Esophagus muscularis mucosa (tissue), 4 donors: ENCODE measurements at places on chromosomes 2 and 18. TPM values are rescaled to one million over a fixed set of nuclear protein-coding genes. Genes with fewer than 3 reads are reported as not detected.

GRCh38 chr18:31190919-31191318 is 28.3 kb upstream of the DSC1 start:
- DNase-seq: no peak

DNA sequence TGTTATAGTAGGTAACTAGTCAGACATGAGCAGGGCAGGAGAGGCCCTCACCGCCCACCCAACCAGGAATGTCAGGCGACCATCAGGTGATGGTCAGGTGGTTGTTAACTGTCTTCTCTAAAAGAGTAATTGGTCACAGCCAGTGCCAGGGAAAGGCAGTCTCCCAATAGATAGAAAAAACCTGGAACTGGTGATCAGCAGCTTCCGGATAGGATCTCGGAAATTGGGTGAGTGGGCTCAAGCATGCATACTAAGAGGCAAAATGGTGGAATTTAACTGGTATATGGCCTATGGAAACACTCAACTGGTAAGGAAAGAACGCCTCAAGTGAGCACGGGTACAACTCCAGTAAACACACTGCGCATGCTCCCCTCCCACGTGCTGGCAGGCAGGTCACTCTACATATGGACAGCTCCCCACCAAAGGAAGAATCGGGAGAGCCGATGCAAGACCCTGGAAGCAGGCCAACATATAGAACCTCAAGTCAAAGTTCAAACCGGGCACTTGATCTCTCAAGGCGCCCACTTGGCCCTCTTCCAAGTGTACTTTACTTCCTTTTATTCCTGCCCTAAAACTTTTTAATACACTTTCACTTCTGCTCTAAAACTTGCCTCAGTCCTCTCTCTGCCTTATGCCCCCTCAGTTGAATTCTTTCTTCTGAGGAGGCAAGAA is 43.5 kb upstream of the TMEM131 start:
- peak; percentile 66 for DNase-seq

DNA sequence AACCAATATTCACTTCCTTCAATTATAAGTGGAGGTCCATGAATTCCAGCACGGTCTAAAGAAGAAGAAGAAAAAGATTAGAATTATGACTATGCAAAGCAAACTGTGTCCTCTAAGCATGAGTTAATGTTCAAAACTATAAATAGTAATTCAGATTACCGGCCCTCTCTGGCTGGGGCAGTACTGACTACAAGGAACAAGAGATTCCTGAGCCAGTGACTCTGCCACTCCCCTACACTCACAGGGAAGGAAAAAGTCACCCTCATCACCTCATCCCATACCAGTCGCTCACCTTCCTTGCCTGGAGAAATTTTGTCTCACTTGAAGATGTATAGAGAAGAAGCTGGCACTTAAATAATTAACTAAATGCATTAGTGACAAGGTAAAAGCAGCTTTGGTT is 56.5 kb upstream of the CD302 start:
- DNase-seq: no peak

DNA sequence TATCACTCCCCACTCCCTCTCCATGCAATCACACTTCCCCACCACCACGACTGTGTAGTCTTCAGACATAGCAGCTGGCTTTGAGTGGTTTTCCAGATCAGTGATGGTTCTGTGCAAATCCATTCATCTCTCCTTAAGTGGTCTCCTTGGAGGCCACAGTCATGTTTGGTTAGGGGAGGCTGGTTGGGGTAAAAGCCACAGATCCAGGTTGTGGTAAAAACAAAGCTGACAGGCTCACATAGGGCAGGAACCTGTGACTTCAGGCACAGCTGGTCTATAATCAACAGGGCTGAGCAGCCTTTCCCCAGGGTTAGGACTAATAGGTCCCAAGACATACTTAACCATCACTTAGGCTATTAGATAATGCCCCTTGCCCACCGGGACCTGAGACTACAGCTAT is 46.2 kb upstream of the FZD7 start:
- no peak for DNase-seq

GRCh38 chr2:29334706-29335105 is 219.5 kb downstream of the CLIP4 start:
- DNase-seq: no peak

- no peak for DNase-seq
Observed at GRCh38 chr2:191705084-191705483, 27.1 kb downstream of the NABP1 start.

DNA sequence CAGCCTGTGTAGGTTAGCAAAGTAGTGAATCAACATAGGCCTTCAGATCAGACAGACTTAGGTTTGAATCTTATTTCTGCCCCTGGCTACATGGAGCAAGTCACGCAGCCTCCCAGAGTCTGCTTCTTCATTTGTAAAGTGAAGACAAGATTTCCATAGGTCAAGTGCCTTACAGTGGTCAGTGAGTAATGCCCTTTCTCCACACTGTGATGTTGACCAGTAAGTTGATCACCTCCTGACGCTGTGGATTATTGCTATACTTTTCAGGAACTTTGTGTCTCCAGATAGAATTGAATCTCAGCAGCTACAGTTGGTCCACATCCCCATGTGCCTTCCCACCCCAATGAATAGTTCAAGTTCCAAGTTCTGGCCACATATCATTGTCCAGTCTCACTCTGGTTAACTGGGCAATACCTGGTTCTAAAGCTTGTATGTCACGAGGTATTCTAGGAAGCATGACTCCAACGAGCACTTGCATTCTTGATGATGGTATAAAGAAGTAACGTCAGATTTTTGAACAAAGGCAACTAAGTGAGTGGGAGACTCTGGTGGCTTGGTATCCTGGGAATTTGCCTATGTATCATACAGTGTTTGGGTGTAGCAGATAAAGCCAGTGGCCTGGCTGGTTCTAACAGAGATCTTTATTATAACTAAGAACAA is 2.1 kb upstream of the CLIP4 start:
- DNase-seq: no peak

DNA sequence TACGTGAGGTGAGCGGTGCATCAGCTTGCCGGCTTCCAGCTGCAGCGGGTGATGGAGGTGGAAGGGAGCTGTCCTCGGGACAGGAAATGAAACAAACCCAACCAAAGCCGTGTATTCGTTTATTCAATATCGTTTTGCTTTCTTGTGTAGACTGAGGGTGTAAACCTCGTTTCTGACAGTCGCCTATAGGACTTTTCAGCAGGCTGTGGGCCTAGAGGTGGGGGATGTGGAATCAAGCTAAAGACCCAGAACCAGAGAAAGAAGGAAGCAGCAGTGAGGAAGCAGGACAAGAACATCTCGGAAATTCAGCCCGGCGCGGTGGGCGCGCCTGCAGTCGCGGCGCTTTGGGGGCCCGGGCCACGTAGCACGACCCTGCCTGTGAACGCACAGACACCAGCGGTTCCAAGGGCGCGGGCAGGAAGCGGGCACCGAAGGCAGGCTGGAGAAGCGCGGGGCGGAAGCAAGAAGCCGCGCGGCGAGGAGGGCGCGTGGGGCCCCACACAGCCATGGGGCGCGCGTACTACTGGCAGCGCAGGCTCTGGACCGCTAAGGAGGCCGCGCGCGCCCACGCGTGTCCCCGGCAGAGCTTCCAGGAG is 755 bp upstream of the ATP9B start:
- no peak for DNase-seq

DNA sequence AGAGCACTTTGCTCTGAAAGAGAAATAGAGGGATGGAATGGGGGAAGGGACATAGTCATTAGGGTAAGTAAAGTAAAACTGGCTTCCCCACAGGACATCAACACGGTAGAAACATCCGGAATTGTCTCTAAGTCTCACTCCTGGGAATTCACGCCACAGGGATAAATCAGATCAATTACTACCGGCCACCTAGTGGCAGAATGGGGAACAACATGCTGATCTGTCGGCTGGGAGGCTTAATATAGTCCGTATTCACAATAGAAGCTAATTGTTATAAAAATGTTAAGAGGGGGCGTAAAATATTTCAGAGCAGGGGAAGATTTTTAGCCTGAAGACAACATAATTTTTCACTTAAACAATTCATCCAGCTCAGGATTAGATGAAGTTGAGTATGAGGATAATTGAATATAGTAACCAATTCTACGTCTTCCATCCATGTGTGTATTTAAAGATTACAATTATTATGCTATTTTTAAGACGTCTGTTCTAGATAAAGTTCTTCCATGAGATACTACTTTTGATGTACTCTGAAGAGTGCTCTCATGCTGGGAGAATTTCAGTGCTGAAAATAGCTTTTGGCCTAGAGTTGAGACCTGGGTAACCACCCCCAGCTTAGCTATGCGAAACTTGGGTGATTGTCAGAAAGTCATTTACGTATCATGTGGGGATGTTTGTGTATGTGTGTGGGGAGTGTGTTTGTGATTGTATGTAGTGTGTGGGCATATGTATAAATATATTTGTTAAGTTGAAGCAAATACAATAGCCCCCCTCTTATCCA is 65.7 kb downstream of the LRRTM1 start:
- no peak for DNase-seq

GRCh38 chr18:79423211-79424007 is 27.7 kb downstream of the NFATC1 start:
- no peak for DNase-seq

GRCh38 chr2:16653799-16654198 is 11.8 kb downstream of the CYRIA start:
- no peak for DNase-seq

CROCC2 gene
- not detected for total RNA-seq

DCDC2C gene
- not detected for total RNA-seq

GALNT5 gene
- total RNA-seq: 0.17 TPM

BCL11A gene
- 4.5 TPM for total RNA-seq

IL36RN gene
- not detected for total RNA-seq

VIL1 gene
- total RNA-seq: not detected
